ENCODE measurements at places on chromosomes 7 and 10. TPM values are rescaled to one million over a fixed set of nuclear protein-coding genes. Genes with fewer than 3 reads are reported as not detected.

DNA sequence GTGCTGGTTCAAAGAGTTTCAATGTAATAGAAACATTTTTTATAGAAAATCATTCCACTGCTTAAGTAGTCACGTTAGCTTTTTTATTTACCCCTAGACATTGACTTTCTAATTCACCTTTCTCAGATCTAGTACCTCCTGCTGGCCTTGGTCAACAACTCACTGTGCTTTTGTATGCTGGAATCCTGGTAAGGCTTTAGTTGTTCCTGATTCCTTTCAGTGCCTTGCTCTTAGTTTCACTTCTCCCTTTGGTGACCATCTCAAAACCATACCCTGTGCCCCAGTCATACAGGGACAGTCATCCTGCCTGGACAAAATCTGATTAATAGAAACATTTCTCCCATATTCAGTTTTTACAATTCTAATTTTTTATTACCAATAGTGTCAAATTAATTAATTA lies 130.2 kb downstream of the GPR37 start:
- no peak for DNase-seq

DNA sequence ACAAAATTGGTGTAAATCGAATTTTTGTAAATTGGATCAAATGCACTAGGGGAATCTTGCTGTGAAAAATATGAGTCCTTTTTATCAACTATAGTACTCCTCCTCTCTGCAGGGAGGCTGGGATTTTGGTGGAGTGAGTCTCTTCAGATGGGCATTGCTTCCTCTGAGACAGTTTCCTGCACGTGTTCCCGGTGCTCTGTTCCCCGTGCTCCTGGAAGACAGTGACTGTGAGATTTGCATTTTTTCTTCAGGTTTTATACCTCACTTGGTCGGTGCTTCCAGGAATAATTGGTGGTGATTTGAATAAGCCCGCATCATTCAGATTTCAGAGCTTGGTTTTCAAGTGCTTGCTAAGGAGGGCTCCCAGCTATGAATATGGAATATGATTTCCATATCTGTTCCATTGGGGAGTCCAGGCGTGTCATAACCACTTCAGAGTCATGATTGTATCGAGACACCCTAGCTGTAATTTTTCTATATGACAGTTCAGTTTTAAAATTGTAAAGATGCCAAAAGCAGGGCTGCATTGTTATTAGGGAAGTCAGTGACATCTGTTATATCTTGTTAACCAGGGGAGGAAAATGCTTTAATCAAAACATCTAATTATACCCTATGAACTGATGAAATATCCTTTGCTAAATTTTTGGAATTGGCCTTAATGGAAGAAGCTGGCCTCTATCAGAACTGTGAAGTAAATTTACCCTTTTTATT lies 12.3 kb downstream of the AUTS2 start:
- DNase-seq = no peak

DNA sequence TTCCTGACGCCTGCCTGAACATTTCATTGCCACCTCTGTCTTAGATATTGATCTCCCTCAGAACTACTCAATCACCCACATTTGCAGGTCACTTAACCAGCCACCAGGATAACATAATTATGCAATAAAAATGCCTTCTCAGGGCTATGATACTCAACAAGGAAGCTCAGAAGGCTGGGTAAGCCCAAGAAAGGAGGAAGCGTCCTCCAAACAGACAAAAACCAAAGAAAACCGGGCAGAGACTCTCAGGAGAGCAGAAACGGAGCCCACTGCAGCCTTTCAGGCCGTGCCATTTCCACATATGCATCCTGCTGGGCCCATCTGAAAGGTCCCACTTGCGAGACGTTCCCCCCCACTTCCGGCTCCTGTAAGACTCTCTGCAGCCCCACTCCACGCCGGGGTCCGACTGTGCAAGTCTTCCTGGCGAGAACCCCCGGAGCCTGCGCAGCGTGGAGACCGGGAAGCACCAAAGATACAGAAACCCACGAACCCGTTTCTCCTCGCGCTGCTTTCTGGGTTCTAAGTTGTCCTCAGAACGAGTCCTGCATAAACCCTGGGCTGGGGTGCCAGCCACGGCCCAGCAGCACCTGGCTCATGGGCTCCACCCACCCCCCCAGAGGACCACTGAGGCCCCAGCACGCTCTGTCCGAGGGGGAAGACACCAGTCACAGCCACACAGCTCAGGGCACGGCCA lies 83.7 kb downstream of the DIP2C start:
- DNase-seq = no peak

GARIN1A gene
- 1.4 TPM for polyA plus RNA-seq

DNA sequence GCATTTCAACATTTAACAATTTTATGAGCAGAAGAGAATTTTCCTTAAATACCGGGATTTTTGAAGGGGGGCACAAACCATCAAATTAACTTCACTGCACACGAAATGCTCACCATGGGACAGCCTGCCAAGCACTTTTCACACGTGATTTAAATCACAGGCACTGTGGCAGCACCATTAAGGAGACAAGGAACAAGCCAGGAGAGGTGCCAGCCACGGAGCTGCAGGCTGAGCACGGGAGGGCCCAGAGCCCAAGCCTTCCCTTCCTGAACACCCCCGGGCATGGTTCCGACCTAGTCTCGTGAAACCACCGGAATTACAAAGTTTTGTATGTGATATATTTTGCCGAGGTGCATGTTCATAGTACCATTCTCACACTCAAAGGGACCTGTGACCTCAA lies 13.4 kb downstream of the PITRM1 start:
- DNase-seq = no peak

PTPRE gene
- 0.34 TPM for polyA plus RNA-seq

NUTM2A gene
- polyA plus RNA-seq = 0.36 TPM

- no peak for DNase-seq
Observed at GRCh38 chr7:2014391-2015241, 218.1 kb downstream of the MAD1L1 start.

- DNase-seq = no peak
Observed at GRCh38 chr7:157441023-157441399, 104.2 kb downstream of the DNAJB6 start.

DNA sequence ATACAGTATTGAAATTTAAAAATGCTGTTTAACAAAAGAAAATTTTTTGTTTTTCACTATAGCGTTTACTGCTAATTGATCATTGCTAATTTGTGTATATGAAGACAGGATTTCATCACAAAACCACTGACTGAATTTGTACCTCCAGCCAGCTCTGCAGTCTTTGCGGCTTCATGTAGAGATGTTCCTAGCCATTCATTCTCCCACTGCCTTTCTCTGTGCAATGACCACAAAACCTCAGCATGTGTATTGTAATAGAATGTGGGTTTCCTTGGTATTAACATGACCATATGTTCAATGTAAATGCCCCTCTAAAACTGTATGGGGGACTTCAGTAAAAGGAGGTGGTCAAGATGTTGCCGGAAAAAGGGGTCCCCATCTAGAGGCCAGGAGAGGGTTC lies 81.1 kb upstream of the STEAP1B start:
- DNase-seq = no peak

DNA sequence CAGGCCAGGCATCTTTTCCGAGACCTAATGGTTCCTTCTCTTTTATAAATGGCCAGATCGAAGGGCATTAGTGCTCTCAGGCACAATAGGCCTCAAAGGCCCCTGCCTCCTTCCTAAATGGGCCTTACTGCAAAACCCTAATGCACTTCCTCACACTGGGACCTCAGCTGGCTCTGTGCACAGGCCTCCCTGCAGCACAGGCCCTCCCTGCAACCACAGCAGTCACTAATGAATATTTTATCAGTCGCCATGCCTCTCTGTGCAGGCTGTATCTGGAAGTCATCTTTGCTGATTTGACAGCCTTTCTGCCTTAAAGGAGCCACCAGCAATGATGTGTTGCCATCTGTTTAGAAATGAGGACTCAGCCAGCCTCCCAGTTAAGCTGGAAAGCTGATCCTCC lies 54.9 kb upstream of the SDK1 start:
- DNase-seq = no peak

GRCh38 chr7:44534087-44534486 lies 7.0 kb downstream of the NPC1L1 start:
- DNase-seq = peak; percentile 77

All from IMR-90 (cell line).